ENCODE measurements at places on chromosomes 3 and 15.

- no peak for DNase-seq
These were observed 18.9 kb downstream of the MAP2K1 start for GRCh38 chr15:66405615-66406014.

DNA sequence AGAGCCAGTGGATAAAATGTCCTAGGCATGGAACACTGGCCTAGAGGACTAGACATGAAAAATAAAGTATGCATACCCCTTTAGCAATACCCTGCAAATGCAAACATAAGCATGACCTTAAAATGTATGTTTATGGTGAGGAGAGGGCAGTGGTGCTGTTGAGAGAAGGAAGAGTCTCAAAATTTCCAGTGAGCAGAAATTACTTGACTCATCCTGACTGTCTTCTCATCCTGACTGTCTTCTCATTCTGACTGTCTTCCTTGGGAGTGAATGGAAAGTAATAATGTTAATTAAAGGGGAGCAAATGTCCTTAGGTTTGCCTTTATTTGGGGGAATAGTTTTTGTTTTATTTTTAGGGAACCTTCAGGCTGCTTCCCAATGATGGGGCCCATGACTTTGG lies 121.5 kb upstream of the GALNT15 start:
- DNase-seq, result no peak

GRCh38 chr3:52339612-52340011 lies 23.5 kb downstream of the DNAH1 start:
- peak; percentile 11 for DNase-seq

DNA sequence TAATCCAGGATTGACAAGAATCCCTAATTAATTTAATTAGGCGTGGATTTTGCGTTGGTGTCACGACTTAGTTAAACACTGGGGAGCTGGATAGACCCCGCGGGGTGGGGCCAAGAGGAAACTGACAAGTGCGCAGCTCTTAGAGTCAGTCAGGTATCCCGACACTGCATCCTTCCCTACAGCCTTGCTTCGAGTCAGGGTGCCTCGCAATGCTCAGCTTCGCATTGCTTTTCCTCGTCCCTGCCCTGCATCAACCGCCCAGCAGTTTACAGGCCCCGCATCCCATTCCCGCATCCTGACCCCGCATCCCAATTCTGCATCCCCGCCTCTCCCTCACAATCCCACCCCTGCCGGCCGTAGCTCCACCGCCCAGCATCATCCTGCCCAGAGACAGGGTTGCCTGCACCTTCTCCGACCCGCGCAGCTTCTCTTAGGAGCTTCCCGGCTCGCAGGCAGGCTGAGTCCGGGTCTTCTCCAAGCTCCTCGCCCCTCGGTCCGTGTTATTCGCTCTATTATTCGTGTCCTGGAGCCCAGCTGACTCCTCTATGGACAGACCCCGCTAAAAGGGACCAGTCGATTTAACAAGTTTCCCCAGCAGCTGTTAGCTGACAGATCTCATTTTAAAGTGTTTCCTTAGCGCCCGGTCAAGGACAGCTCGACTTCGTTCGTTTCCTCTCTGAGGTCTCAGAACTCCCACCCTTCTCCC lies 699 bp upstream of the SHOX2 start:
- no peak for DNase-seq

- no peak for DNase-seq
These were observed 396.2 kb upstream of the NAALADL2 start for GRCh38 chr3:174462916-174463315.

DNA sequence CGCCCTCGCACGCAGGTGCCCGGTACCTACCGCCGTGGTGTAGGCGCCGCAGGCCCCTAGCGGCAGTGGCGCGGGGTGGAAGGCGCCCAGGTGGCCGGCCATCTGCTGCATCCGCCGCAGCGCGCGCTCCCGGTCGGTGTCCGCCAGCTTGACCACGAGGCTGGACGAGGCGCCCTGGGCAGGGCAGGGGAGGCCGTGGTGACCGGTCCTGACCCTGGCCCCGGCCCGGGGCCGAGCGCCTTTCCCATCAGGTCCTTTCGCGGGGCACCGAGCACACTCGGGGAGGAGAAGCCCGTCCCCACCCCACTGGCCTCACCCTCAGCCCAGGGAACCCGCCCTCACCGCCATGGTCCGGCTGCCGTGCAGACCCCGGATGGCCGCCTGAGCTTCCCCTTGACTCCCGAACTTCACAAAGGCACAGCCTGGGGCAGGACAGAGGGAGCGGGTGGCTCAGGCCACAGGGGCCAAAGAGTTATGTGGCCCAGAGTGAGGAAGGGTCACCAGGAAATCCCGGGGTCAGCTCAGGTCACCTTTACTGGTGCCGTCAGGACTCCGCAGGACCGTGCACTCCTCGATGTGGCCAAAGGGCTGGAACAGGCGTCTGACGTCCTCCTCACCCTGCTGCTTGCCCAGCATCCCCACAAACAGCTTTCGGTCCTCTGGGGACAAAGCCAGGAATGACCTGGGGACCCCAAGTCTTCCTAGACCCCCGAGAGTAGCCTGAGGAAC lies 17.4 kb upstream of the PARP6 start:
- DNase-seq, result no peak

GRCh38 chr15:55915221-55915620 lies 78.2 kb downstream of the NEDD4 start:
- no peak for DNase-seq

- DNase-seq, result no peak
These were observed 41.9 kb upstream of the ABHD10 start for GRCh38 chr3:111936967-111937366.

GRCh38 chr15:23416349-23417276 lies 30.4 kb downstream of the GOLGA6L2 start:
- no peak for DNase-seq

DNA sequence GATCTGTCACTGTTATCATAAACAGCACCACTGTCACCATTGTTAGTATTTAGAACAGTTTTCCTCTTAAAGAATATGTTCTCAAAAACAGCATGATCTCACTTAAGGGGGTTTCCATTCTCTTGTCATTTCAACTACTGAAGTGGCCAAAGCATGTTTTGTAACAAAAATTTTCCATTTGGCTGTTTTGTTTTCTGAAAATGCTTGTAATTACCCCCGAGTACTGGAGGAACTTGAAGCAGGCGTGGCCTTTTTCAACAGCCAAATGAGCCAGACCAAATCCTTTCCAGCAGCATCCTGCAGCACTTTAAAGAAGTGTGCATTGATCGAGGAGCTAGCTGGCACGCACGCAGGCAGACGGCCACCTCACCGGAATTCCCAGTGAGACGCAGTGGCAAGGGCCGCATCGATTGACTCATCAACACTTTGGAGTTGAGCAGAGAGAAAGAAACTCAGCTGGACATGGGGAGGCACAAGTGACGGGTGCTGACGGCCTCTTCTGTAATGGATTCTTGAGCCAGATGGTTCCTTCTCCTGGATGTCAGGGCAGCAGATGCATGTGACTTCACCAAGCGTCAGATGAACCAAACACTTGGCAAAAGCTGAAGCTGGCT lies 234.3 kb upstream of the IGF1R start:
- no peak for DNase-seq

GRCh38 chr3:57598765-57599360 lies 1.7 kb upstream of the ARF4 start:
- DNase-seq, result no peak

GRCh38 chr3:49339581-49339940 lies 292 bp downstream of the USP4 start:
- DNase-seq, result peak; percentile 5

GRCh38 chr3:124035463-124036121 lies 43.7 kb upstream of the ROPN1 start:
- no peak for DNase-seq

DNA sequence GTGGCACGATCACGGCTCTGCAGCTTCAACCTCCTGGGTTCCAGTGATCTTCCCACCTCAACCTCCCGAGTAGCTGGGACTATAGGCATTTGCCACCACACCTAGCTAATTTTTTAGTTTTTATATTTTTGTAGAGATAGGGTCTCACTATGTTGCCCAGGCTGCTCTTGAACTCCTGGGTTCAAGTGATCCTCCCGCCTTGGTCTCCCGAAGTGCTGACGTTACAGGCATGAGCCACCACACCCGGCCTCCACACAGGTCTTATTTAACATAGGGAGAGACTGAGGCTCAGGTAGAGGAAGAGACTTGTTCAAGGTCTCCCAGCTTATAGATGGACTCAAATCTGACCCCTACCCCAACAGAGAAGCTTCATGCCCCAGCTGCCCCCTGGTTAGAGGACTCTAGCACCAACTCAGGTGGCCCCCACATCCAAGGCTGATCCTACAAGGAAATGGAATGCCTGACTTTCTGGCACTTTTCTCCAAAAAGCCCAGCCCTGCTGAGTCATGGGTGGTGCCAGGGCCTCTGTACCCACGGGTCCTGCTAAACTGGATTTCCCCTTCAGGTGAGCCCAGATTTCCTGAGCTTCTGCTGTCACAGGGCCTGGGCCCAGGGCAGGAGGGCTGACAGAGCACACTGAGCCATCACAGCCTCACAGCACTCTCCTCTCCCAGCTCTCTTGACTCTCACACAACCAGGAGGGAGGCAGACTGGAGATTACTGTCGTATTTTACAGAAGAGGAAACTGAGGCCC lies 5.6 kb downstream of the TMEM40 start:
- DNase-seq, result no peak

- no peak for DNase-seq
These were observed 9.9 kb upstream of the RPL29 start for GRCh38 chr3:52005571-52005986.

- no peak for DNase-seq
These were observed 398.8 kb downstream of the MECOM start for GRCh38 chr3:169264711-169265110.

GRCh38 chr15:84023636-84024035 lies 211.9 kb upstream of the GOLGA6L4 start:
- no peak for DNase-seq

DNA sequence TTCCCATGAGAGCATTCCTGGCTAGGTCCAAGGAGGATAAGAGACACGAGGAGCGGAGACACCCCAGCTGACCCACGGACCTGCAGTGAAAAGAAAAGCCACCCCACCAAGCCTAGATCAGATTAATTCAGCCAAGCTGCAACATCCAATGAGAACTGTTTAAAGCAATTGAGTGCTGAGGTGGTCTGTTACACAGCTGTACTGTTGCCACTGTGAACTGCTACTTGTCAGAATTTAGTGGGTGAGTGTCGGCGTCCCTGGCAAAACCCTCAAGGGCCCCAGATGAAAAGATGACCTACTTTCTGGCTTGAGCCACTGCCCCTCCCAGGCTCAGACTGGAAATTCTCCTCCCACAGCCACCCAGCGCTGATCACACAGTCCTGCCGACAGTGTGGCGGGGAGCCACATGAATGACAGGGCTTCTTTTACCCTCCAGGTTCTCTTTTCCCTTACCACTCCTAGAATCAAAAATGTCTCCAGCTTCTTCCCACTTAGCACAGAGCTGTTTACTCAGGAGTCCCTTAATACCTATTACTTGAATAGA lies 26.4 kb upstream of the KBTBD12 start:
- no peak for DNase-seq

GRCh38 chr15:61034678-61035291 lies 194.3 kb downstream of the RORA start:
- DNase-seq, result no peak

- no peak for DNase-seq
These were observed 11.5 kb downstream of the CRYGS start for GRCh38 chr3:186532598-186533072.

GRCh38 chr3:149195221-149195620 lies 26.4 kb downstream of the CP start:
- no peak for DNase-seq

DNA sequence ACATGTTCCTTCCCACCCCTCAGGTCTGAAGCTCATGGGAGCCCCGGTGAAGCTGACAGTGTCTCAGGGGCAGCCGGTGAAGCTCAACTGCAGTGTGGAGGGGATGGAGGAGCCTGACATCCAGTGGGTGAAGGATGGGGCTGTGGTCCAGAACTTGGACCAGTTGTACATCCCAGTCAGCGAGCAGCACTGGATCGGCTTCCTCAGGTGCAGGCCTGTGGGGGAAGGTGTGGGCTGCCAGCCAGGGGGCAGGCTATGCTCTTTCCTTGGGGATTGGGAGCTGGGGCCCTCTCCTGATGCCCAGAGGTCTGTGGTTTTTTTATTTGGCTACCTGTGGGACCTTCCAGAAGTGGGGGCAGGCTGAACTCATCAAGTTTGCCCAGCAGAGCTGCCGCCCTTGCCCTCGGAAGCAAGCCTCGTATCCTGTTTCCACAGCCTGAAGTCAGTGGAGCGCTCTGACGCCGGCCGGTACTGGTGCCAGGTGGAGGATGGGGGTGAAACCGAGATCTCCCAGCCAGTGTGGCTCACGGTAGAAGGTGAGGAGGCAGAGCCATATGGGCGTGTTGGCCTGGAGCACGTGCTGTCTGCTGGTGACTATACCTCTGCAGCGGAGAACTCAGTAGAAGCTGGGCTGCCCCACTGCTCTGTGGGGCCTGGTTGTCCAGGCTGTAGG lies 2.2 kb downstream of the TYRO3 start:
- no peak for DNase-seq

- DNase-seq, result peak; percentile 24
These were observed 182.4 kb downstream of the SHQ1 start for GRCh38 chr3:72665701-72666446.

DNA sequence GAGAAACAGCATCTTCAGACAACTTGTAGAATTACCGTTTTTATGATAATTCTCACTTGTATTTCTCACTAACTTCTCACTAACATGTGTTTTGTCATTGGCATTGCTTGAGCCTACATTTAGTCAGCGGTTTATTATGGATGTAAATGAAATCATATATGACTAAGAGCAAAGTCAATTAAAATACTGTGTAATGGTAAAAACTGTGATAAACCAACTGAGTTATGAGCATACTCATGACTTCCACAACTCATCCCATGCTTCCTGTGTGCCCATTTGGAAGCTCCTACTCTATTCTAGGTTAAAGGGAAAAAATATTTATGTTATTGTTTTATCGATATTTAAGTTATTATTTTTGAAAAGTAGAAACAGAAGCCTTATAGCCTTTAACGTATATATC lies 12.8 kb downstream of the PXK start:
- DNase-seq, result no peak

DNA sequence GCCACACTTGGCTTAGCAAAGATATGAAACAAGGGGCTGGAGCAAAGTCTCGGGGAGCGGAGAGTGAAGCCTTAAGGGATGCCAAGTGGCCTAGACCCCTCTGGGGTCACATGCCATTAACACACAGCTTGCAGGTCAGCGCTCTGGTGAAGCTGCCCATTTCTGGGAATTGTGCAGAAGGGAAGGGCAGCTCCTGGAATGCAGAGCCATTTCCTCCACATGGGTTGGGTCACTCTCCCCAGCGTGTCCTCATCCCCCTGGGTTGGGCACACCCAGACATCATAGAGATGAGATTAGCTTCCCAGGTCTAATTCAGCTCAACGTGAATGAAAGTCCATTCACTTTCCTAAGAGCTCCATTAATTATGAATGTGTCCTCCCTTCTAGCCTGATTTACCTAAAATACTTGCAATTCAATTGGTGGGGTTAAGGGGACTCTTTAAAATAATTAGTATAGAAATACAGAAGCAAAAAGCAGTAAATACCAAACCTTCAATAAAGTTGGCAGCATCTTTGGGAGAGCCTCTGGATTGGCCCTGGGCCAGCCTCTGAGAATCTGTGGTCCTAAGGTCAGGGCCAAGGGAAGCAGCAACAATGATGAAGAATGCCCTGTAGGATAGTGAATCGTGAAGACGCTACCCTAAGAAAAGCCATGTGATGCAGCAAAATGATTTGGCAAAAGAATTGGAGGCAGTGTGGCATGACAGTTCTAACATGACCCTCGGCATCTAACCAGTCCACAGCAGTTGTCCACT lies 17.8 kb downstream of the MRAS start:
- no peak for DNase-seq
